K562 (cell line): ENCODE measurements at places on chromosomes 4 and X.

GRCh38 chr4:140839406-140839805 is 83.2 kb upstream of the TBC1D9 start:
- DNase-seq = no peak

GRCh38 chr4:69907151-69907550 is 23.7 kb upstream of the CSN1S1 start:
- no peak for DNase-seq

DNA sequence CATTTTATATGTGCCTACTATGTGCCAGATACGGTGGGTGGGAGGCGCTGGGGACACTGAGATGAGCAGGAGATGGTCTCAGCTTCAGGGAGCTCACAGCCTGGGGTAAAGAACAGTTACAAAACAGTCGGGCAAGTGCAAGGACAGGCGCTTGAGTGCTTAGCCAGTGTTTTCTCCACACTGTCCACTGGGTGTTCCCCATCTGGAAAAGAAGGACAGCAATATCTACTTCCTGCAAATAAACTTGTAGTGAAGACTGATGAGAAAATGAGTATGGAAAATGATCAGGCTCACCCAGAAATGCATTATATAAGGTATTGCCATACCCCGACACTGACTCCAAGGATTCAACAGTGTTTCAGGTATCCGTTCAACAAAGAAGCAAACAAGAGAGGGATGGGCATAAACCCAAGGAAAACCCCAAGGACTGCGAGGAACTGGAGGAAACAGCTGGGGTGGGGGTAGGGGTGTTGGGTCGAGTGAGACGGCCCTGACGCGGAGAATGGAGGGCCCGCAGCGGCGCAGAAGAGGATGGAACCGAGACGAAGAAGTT is 835 bp downstream of the TMEM185A start:
- DNase-seq = peak; percentile 21

GRCh38 chrX:153687121-153688039 is at the start of gene SLC6A8:
SLC6A8 (plus strand) TSS chrX:153687926; CDS start chrX:153688575, 649 bp downstream.
- peak; percentile 78 for DNase-seq

GRCh38 chr4:122758033-122758432 is 25.5 kb downstream of the BBS12 start:
- DNase-seq = peak; percentile 28

DNA sequence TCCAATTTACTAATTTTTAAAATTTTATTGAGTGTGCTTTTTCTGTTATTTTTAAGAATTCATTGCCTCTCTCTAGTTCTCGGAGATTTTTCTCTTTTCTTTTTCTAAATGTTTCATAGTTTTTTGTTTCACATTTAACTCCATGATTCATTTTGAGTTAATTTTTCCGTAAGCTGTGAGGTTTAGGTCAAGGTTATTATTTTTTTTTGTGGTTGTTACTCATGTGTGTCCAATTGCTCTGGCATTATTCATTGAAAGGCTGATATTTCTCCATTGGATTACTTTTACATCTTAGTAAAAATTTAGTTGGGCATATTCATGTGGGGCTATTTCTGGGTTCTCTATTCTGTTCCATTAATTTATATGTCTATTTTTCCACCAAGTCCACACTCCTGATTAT is 220.8 kb downstream of the MID1IP1 start:
- no peak for DNase-seq

DNA sequence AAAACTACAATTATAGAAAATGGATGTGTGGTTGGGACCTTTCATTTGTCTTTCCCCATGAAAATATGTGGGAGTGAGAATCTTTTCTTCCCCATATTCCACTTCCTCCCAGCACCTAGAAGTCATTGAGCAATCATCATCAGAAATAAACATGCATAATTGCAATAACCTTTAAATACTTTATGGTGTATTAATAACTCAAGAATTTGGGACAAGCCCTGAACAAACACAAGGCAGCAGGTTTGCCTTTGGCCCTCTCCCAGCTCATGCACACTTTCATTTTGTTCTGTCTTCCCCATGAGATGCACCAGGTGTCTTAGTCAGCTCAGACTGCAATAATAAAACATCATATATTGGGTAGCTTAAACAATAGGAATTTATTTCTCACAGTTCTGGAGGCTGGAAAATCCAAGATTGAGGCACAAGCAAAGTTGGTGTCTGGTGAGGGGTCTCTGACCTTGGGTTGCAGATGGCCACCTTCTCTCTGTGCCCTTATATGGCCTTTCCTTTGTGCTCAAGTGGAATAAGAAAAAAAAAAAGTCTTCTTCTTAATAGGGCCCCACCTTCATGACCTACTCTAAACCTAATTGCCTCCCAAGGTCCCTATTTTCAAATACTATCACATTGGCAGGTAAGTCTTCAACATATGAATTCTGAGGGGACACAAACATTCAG is 34.7 kb upstream of the TMEM184C start:
- no peak for DNase-seq

DNA sequence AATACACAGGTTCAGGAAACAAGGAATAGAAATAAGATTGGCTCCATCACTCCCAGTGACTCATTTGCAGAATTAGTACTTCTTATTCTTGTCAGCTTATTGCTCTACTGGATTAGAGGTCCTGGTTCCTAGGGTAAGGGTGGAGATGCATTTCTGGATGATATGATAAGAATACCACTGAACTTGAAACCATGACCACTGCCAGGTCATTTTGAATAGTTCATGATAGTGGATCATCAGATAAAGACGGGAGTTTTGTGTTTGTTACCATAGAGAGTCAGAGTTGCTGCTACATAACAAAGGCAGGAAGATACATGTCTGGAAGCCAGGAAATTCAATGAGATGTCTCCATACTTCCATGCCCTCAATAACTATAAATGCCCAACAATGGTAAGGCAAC is 109.2 kb upstream of the FAT1 start:
- DNase-seq = peak; percentile 24

DNA sequence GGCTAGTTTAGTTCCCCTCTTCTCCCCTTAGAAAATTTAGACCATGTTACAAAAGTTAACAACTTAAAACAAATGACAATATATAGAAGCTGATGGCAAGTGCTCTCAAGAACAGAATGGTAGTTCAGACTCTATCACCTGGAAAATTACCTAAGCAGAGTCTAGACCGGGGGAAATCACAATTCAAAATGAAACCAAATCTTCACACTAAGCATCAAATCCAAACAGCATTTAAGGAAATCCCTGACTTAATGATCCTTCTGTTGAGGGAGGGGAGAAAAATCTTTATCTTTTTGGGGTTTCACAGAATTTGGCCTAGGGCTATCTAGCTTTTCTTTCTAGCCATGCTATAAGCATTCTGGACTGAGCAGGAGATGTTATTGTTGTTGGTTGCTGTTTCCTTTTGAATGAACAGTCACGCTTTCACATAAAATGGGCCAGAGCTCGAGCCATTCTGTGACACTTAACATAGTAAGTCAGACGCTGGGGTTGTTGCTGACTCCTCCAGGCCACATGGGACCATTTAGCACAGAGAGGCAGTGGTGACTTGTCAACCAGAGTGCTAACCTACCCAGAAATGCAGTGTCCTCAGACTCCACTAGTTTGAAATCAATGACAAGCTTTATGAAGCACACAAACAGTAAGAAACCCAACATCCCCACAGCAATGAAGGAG is 16.0 kb upstream of the LSM6 start:
- no peak for DNase-seq

DNA sequence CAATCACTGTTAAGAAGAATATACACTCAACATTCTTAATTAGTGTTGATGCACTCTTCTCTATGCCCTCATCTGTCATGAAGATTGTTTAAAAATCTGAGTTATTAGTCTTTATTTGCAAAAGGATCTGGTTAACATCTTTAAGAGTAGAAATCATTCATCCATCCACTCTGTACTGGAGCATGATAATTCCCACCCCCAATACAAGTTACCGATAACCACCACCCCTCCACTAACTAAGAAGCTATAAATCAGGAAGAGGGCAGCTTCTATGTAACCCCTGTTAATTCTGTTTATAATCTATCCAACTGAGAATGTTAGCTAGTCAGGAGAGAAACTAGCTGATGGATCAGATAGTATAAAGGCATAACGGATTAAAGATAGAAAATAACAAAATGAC is 34.5 kb downstream of the RAB28 start:
- no peak for DNase-seq

- DNase-seq = no peak
Observed at GRCh38 chr4:1171311-1172227, 814 bp downstream of the SPON2 start.

- no peak for DNase-seq
Observed at GRCh38 chr4:83054928-83055327, 19.9 kb downstream of the COPS4 start.

GRCh38 chr4:147037069-147037468 is 91.4 kb upstream of the TTC29 start:
- no peak for DNase-seq

GRCh38 chr4:123017078-123017477 is 94.7 kb upstream of the NUDT6 start:
- no peak for DNase-seq
